ENCODE measurements at places on chromosomes 4 and X. TPM values are rescaled to one million over a fixed set of nuclear protein-coding genes. Genes with fewer than 3 reads are reported as not detected.

Gene VEGFD
- 0.36 TPM for total RNA-seq

GRCh38 chrX:142733327-142733726 is 292.4 kb upstream of the SPANXN4 start:
- DNase-seq: no peak

GRCh38 chrX:109378281-109378680 is 103.6 kb downstream of the GUCY2F start:
- no peak for DNase-seq

DNA sequence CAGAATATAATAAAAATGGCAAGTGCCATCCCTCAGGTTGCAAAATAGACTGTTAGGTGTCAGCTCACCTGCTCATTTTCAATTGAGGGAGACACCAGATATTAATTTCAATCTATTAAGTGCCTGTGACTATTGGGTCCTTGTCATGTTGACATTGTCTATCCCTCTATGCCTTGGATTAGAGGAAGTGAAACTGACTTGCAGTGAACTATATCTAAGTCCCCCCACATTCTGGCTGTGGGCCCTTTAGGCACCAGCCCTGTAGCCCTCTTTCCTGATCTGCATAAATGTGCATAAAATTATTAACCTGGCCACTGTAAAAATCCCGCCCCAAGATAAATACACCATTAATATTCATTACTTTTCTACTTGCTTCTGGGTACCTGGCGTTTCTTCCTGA is 293.0 kb upstream of the CLNK start:
- DNase-seq: no peak

DNA sequence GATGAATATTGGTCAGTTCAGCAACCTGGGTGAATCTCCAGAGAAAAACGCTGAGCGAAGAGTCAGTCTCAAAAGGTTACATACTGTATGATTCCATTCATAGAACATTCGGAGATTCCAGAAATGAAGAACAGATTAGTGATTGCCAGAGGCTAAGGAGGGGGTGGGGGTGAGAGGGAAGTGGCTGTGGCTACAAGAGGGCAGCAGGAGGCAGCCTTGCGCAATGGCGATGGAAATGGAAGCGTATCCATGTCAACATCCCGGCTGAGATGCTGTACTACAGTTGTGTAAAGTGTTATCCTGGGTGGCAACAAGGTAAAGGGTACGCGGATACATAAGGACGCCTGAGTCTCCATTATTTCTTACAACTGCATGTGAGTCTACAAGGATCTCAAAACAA is 18.0 kb downstream of the LYAR start:
- no peak for DNase-seq

- DNase-seq: no peak
Observed at GRCh38 chr4:97656044-97656720, 487.1 kb downstream of the STPG2 start.

DNA sequence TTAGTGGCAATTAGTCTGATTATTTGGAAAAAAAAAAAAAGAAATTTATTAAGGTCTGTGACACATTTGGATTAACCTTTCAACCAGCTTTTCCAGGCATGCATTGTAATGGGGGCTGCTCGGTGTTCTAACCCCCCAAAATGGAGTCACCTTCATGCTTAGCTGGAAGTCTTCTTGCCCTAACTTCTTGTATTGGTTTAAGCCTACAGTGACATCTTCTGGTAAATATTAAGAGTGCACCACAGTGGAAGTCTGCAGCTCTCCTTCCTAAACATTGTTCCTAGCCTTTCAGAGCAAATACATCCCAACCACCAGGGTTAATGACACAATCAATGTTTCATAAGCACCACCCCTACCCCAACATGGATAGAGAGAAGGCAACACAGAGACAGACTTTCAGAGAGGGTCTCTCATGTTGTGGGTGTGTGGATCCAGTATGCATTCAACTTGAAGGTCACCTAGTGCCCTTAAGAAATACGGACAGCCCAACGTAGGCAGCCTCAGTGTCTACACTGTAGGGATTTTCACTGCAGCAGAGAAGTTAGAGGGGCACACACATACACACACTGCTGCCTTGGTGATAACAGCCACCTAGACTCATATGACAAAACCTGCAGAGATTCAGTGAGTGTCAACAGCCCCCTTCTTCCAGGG is 142.9 kb upstream of the MBNL3 start:
- DNase-seq: no peak
